Activated T-helper 9 cell treated with anti-CD3 and anti-CD28 coated beads, Interleukin-2, amount 50 U/mL, for 16 hours (primary cell): ENCODE measurements at places on chromosomes 16 and 17.
A peak's percentile ranks its signal among the peaks of the same experiment; 100 is the strongest.

DNA sequence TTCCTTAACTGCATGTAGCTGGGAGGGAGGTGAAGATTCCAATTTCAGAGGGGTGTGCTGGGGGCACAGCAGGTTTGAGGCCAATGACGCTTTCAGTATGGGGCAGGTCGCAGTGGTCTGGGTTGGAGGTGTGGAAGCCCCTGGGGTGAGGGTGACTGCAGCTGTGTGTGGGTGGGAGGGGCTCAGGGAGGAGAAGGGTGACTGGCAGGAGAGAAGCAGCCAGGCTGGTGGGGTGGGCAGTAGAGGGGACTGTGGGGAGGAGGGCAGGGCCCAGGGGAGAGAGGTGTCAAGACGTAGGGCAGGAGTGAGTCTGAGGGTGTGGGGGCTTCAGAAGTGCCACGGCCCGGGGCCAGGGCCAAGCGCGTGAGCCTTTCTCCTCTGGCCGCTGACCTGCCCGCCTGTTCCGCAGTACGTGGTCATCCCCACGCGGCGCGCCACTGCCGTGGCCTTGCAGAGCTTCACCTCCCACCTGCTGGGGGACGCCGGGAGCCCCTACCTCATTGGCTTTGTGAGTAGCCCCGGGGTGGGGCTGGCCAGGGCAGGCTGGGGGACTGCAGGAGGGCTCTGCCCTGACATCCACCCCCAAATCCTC, 19.4 kb downstream of the MYBBP1A start:
- no peak for DNase-seq

GRCh38 chr16:65991149-65991701, 375.3 kb upstream of the CDH5 start:
- DNase-seq, result no peak

DNA sequence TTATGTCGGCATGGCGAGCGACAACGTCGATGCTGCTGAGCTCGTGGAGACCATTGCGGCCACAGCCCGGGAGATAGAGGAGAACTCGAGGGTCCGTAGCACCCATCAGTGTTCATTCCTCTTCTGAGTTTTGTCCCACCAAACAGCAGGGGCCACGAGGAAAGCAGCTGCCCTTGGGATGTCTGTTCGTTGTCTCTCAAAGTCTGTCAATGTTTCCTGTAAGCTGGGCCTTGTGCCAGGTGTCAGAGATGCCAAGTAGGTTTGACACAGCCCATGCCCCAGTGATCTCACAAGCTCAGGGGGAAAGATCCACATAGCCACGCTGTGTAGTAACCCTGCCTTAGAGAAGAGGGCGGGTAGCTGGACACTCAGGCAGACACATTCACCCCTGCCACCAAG, 22.6 kb downstream of the NTAN1 start:
- no peak for DNase-seq

GRCh38 chr16:54055864-54056263, 230.7 kb downstream of the IRX3 start:
- DNase-seq, result no peak

DNA sequence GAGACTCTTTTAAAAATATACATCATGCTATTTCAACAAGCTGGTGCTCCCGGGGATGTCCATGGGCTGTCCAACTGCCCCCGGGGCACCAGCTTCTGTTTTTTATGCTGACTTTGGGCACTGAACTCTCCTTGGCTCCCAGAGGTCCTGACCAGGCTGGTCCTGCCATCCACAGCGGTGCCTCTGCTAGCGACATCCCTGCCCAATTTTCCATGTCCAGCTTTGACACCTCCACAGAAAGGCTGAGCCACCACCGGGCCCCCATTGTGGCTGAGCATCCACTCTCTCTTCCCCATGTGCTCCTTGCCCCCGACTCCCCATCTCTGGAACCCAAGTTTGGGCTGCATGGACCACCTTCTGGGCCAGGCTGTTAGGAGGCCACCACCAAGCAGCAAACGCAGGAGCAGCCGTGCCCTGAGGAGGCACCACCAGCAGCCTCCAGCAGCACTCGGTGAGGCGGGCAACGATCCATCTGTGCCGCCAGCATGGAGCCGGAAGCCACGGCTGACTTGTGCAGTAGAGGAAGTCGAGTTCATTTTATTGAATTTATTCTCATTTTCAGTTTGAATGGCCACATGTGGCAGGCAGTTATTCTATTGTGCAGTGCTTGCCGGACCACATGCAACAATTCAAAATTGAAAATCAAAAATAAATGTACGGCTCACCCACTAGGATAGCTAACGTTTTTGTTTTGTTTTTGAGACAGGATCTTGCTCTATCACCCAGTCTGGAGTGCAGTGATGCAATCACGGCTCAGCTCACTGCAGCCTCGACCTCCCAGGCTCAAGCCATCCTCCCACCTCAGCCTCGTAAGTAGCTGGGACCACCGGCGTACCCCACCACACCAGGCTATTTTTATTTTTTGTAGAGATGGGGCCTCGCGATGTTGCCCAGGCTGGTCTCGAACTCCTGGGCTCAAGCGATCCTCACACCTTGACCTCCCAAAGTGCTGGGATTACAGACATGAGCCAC, 2.8 kb upstream of the MEAK7 start:
- DNase-seq, result no peak

DNA sequence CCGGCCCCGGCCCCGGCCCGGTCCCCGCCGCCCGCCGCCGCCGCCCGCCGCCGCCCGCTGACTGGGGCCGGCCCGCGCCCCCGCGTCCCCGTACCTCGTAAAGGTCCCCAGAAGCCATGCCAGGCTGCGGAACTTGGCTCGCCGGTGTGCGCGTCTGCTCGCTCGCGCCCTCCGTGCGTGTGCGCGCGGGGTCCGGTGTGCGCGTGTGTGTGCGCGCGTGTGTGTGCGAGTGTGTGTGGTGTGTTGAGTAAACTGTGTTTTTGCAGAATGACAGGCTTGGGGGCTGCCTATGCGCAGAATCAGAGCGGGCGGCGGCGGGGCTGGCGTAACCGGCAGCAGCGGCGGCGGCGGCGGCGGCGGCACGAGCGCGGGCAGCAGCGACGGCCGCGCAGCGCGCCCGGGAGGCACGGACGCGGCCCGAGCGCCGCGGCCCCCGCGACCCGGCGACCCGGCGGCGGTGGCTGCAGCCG, 307 bp downstream of the CDYL2 start:
- DNase-seq, result peak; percentile 48

DNA sequence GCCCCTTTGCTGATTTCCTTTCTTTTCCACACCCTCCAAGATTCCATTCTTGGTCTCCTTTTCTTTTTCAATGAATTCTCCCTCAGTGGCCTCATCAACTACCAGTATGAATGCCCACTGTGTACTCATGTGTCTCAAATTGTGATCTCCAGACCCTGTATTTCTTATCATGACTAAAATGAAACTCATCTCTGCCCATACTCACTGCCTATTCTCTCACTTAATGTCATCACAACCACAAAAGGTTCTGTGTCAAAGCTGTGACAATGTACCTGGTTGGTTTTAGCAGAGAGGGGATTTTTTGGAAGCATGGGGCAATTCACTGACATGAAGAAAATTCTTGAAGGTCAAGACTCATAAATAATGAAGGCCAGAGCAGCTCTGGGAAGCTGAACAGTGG, 11.5 kb upstream of the TBX4 start:
- no peak for DNase-seq

GRCh38 chr17:6508519-6509030, 47.8 kb downstream of the PITPNM3 start:
- no peak for DNase-seq

GRCh38 chr16:49857423-49858181, 1.7 kb upstream of the ZNF423 start:
- DNase-seq, result peak; percentile 14

GRCh38 chr17:77783991-77784820, 174.3 kb upstream of the TNRC6C start:
- DNase-seq, result peak; percentile 58

DNA sequence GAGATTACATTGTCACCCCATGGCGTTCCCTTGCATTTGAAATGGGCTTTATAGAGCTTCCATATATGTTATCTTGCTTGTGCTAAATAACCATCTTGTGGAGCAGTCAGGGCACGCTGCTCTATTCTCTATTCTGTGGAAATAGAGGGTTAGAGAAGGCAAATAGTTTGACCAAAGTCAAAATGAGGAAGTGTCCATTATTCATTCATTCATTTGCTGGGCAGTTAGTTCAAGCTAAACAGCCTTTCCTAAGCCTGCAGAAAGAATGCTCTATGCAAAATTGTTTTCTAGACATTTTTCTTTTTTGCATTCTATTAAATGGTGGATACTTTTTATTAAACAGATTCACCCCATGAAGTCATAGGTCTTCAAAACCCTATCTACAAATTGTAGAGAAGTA, 67.8 kb upstream of the ELAC2 start:
- DNase-seq, result no peak

GRCh38 chr16:83400234-83400633, 407.5 kb upstream of the HSBP1 start:
- DNase-seq, result no peak

- DNase-seq, result no peak
These were observed 549.9 kb upstream of the CDH5 start for GRCh38 chr16:65816556-65816955.

DNA sequence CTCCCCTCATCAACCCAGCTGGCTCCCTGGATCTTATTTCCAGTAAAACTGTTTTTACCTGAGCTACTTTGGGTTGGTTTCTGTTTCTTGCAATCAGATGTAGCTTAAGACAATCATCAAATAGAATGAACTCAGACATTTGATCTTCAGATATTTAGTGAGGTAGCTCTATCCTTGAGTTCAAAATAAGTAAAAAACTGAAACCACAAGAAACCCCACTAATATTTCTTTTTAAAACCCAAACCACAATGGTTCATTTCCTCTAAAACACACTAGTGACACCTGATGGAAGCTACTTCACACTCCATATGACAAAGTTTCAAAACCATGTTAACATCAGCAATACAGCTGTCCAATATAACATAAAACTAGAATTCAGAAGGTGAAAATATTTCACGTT, 37.8 kb downstream of the CACNG1 start:
- no peak for DNase-seq

DNA sequence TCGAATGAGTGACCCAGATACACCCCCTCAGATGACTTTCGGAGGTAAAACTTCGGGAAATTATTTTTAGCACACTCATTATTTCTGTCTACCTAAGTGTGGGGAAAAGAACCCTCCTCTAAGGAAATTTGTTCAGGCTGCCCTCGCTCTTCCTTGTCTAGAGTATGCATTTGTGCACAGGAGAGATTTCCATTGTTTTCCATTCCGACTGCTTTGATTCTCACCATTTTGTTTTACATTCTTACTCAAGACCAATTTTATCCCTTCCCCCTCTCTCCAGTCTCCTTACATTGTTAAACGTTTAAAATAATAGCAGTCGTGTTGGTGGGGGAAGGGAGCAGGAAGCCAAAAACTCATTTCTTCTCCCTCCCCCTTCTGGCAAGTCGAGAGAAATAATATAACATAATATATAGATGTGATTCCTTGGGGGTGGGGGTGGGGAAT, 1.5 kb upstream of the CHD3 start:
- no peak for DNase-seq

DNA sequence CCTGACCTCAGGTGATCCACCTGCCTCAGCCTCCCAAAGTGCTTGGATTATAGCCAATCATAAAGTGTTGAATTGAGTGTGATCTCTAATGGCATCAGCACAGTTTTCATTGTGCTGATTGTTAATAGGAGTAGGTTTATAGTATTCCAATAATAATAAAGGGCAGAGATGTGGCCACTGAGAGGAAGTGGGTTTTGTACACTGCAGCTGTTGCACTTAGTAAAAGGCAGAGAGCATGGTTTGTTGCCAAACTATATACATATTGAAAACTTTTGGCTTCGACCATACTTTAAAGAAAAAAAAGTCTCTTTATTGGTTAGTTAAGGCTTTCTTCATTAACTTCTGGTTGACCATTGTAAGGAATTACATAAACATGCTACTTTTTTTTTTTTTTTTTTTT, 185.9 kb downstream of the CDK5R1 start:
- DNase-seq, result no peak

- no peak for DNase-seq
These were observed 17.9 kb downstream of the PDP2 start for GRCh38 chr16:66898207-66898606.

- no peak for DNase-seq
These were observed 168.3 kb downstream of the SEC14L1 start for GRCh38 chr17:77308861-77309726.
